ENCODE measurements at places on chromosomes 1 and 21. TPM values are rescaled to one million over a fixed set of nuclear protein-coding genes. Genes with fewer than 3 reads are reported as not detected.

C1orf167 gene
- 1.00 TPM for total RNA-seq

TNNI3K gene
- 6.8 TPM for total RNA-seq

DNA sequence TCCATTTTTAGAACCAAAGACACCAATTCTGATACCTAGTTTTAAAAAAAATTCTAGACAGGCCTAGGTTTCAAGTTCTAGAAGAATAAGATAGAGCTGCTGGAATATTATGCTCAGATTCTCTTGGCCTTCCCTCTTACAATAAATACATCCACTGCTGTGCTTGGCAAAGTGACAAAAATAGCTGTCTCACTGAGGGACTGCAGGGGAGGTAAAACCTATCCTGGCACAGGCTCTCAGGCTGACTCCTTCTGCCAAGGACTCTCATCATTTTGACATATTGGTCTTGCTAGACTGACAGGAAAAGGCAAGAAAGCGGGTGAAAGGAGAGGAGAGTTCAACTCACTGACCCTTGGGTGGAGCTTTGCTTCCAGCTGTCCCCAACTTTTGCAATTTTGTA, 197.0 kb upstream of the LHX8 start:
- H3K27ac ChIP-seq: no peak overlapping the region
- H3K36me3 ChIP-seq: no peaks in the 10 kb centered on the region
- H3K4me1 ChIP-seq: no peaks in the 10 kb centered on the region
- DNase-seq: no peak
- no peaks in the 10 kb centered on the region for H3K27me3 ChIP-seq

GRCh38 chr1:42340901-42341300, 5.9 kb upstream of the FOXJ3 start:
- no peaks in the 10 kb centered on the region for H3K27me3 ChIP-seq
- peaks cover 5% of the 10 kb centered on the region for H3K4me1 ChIP-seq
- DNase-seq: no peak
- no peaks in the 10 kb centered on the region for H3K36me3 ChIP-seq
- no peak overlapping the region for H3K4me3 ChIP-seq

HSD3B2 gene
- total RNA-seq: 0.66 TPM

UBE2Q1 gene
- total RNA-seq: 27.4 TPM

DNA sequence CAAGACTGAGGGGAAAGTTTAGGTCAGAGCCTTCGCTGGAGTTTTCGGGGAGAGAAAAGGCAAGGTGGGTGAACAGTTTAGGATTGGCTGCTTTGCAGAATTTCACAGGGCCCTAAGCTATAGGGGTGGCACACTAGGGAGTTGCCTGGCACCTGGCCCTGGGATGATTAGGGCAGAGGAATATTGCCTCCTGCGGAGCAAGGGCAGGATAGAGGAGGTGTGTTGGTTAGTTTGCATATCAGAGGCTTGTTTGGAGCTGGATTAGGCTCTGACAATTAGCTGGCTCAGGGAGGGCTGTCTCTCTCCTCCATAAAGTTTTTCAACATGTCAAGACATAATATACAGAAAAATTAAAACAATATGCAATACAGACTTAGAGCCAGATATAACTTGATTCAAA, 436.4 kb downstream of the DISC1 start:
- no peak overlapping the region for H3K4me3 ChIP-seq
- no peaks in the 10 kb centered on the region for H3K36me3 ChIP-seq
- no peaks in the 10 kb centered on the region for H3K4me1 ChIP-seq
- no peaks in the 10 kb centered on the region for H3K27me3 ChIP-seq
- no peak overlapping the region for H3K27ac ChIP-seq

INSRR gene
- not detected for total RNA-seq

DNA sequence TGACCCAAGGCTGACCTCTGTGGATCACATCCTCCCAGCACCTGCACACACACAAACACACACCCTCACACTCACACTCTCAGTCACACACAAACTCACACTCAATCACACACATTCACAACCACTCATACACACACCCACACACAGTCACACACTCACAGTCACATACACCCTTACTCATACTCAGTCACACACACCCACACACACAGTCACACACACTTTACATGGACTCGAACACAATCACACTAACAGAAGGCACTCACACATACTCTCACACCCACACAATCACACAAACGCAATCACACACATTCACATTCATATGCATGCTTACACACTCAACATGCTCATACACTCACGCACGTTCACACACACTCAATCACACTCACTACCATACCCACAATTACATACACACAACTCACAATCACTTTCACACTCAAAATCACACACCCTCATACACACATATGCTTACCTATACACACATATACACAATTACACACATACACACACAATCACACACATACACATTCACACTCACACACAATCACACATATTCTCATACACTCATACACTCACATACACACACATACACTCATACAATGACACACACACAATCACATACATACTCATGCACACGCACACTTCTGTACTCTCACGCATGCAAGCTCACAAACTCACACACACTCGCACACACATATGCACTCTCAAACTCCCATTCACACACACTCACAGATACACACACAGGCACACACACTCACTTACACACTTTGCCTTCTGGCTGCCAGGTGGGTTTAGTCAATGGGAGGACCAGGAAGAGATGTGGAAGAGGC, 6.1 kb downstream of the MEGF6 start:
- no peaks in the 10 kb centered on the region for H3K4me1 ChIP-seq
- H3K36me3 ChIP-seq: no peaks in the 10 kb centered on the region
- H3K4me3 ChIP-seq: no peak overlapping the region
- DNase-seq: no peak
- H3K27me3 ChIP-seq: peaks cover 2% of the 10 kb centered on the region
- H3K27ac ChIP-seq: no peak overlapping the region

TRIM67 gene
- not detected for total RNA-seq

KRTAP13-2 gene
- not detected for total RNA-seq

DNA sequence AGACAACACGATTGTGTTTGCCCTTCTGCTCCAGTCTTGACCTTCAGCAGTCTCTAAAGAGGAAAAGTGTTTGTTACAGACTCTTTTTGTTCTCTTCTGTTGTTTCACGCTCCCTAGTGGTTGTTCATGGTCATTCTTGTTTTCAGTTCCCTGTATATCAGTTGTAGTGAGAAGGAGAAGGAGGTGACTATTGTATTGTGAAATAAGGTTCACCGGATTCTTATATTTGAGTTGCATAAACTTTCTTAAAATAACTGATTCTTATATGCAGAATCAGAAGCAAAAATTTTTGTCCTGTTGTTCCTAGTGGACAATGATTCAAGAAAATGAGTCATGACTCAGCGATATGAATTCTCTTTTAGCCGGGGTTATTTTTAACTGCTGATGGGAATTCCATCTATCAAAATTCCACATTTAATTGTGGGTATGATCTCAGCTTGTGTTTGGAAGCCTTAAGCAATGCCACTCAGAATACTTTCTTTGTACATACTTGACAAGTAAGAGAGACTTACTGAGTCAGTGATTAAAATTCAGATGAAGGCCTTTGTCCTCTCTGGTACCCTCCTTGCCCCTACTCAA, 152.2 kb downstream of the CLEC20A start:
- H3K4me1 ChIP-seq: peaks cover 60% of the 10 kb centered on the region
- H3K4me3 ChIP-seq: peak overlapping the region; percentile 16
- no peak for DNase-seq

- H3K36me3 ChIP-seq: no peaks in the 10 kb centered on the region
- H3K4me1 ChIP-seq: no peaks in the 10 kb centered on the region
- DNase-seq: no peak
- H3K4me3 ChIP-seq: no peak overlapping the region
- no peaks in the 10 kb centered on the region for H3K27me3 ChIP-seq
These were observed 357.6 kb upstream of the ZP4 start for GRCh38 chr1:238248356-238248755.

DNA sequence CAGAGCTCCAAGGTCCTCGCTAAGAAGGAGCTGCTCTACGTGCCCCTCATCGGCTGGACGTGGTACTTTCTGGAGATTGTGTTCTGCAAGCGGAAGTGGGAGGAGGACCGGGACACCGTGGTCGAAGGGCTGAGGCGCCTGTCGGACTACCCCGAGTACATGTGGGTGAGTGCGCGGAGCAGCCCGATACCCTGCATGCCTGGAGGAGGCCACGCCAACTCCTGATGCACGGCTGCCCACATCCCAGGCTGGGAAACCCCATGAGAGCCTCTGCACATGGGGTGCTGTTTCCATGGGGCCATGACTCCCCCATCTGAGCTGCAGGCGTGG, 43.0 kb upstream of the TRAPPC10 start:
- no peaks in the 10 kb centered on the region for H3K27me3 ChIP-seq
- H3K4me1 ChIP-seq: peaks cover 11% of the 10 kb centered on the region
- no peak overlapping the region for H3K4me3 ChIP-seq
- no peak for DNase-seq
- peaks cover 25% of the 10 kb centered on the region for H3K36me3 ChIP-seq

- no peaks in the 10 kb centered on the region for H3K4me1 ChIP-seq
- H3K36me3 ChIP-seq: no peaks in the 10 kb centered on the region
- no peak overlapping the region for H3K4me3 ChIP-seq
- H3K27me3 ChIP-seq: no peaks in the 10 kb centered on the region
These were observed 105.9 kb downstream of the RGS2 start for GRCh38 chr1:192914696-192915095.

TNFRSF8 gene
- total RNA-seq: 1.1 TPM

GRCh38 chr1:236038034-236038433, 26.9 kb downstream of the NID1 start:
- no peaks in the 10 kb centered on the region for H3K4me1 ChIP-seq
- DNase-seq: no peak
- H3K27me3 ChIP-seq: no peaks in the 10 kb centered on the region
- no peak overlapping the region for H3K4me3 ChIP-seq

DNA sequence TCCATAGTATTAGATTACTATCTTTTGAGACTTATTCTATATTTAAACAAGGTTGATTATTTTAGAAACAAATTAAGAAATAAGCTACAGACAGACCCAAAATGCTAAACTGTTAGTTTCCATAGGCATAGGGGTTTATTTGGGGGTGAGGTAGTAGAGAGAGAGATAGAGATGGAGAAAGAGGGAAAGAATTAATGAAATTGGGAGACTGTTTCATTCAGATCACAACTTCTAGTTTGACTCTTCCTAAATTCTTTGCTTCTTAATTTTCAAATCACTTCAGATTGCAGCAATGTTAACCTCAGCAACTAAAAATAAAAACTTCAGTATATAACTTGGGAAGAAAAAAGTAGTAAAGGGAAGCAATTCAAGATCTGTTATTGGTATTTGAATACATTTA, 3.4 kb downstream of the JUN start:
- H3K27ac ChIP-seq: peak overlapping the region; percentile 99
- peak overlapping the region; percentile 94 for H3K4me3 ChIP-seq
- H3K4me1 ChIP-seq: peaks cover 14% of the 10 kb centered on the region
- peaks cover 8% of the 10 kb centered on the region for H3K36me3 ChIP-seq

ERICH3 gene
- total RNA-seq: not detected

DNA sequence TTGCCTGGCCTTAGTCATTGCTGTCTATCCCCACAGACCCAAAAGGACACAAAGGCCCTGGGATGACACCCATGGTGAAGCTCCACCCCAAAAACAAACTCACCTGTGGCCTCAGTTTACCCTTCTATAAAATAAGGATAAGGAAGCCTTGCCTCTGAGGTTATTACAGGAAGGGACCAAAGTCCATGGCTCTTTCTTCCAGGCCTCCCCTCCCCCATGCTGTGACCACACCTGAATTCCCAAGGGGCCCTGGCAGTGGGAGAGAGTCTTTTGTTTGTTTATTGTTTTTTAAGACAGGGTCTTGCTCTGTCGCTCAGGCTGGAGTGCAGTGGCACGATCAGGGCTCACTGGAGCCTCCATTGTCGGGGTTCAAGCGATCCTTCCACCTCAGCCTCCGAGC, 10.5 kb upstream of the TNFRSF25 start:
- DNase-seq: no peak
- H3K27me3 ChIP-seq: no peaks in the 10 kb centered on the region
- no peak overlapping the region for H3K4me3 ChIP-seq
- no peaks in the 10 kb centered on the region for H3K4me1 ChIP-seq
- H3K27ac ChIP-seq: no peak overlapping the region
- H3K36me3 ChIP-seq: no peaks in the 10 kb centered on the region

Measured in gastrocnemius medialis (tissue), 4 donors.